ENCODE measurements at places on chromosomes 7 and 10.

DNA sequence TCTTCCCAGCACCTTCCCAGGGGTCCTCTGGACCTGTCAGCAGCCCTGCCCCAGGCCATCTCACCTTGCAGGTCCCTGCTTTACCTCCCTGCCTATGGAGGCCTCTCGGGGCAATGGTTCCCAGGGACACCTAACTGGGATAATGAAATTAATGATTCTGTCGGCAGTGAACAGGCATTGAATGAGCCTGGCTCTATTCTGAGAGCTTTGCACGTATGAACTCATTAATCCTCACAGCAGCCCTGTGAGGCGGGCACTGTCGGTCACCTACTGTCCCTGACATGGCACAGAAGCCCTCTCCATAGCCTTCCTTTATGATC lies 22.9 kb downstream of the ADCYAP1R1 start:
- no peak for DNase-seq

DNA sequence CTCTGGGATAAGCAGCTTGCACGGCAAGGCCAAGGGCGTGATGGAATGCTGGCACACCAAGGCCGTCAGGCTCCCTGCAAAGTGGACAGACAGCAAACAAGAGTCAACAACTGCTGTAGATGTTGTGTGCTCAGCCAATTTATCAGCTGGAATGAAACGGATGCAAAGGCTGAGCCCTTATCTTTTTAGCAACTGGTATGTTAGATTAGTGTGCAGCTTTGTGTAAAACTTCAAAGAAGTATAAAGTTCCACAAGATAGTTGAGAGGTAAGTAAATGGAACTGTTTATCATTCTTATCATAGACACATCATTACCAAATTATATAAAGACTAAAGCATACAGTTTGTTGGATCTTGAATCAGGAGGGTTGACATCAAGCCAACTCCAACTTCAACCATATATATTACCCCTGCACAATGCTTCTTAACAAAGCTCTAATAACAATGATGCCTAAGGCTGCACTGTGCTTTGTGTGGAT lies 289.0 kb downstream of the TNS3 start:
- no peak for DNase-seq

- no peak for DNase-seq
Measured at GRCh38 chr10:6164271-6165095, 38.2 kb upstream of the PFKFB3 start.

GRCh38 chr7:128170461-128170860 lies 70.6 kb upstream of the LEP start:
- DNase-seq = no peak

GRCh38 chr10:63935705-63936104 lies 414.5 kb downstream of the REEP3 start:
- DNase-seq = no peak

DNA sequence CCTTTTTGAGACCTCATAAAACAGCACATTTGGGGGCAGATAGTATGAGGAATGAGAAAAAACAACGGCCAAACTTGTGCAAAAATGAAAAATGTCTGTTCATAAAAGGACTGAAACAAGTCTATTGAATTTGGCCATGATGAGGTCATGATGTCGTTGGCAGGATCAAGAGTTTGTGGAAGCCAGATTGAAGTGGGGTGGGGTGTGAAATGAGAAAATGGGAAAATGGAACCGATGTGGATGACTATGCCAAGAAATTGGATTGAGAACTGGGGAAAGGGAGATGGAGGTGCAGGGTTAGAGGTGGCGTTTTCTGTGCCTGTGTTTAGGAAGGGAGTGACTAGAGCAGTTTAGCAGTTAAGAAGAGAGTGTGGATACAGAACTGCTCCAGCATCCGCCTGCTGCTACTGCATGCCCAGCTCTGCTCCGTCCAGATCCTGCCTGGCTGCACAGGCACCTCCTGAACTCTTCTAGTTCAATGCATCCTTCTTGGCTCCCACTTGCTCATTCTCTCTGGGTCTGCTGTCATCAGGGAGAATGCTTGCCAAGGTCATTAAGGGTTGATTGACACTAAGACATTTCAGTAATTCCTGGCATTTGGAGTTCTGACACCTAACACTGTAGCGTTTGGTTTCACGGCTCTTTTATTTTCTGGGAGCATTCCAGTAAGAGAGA lies 111.9 kb downstream of the GALNT17 start:
- DNase-seq = no peak

- no peak for DNase-seq
Measured at GRCh38 chr10:11682851-11683250, 59.3 kb upstream of the ECHDC3 start.

GRCh38 chr7:115146148-115146547 lies 224.3 kb downstream of the MDFIC start:
- DNase-seq = no peak

DNA sequence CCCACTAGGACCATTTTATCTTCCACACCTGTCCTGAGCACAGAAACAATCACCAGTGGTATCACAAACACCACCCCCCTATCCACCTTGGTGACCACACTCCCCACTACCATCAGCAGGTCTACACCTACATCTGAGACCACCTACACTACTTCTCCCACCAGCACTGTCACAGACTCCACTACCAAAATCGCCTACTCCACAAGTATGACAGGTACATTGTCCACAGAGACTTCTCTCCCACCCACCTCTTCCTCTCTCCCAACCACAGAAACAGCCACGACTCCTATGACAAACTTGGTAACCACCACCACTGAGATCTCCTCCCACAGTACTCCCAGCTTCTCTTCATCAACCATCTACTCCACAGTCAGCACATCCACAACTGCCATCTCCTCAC lies 3.3 kb downstream of the MUC3A start:
- no peak for DNase-seq

GRCh38 chr10:70247360-70247759 lies 14.1 kb upstream of the PPA1 start:
- DNase-seq = no peak

DNA sequence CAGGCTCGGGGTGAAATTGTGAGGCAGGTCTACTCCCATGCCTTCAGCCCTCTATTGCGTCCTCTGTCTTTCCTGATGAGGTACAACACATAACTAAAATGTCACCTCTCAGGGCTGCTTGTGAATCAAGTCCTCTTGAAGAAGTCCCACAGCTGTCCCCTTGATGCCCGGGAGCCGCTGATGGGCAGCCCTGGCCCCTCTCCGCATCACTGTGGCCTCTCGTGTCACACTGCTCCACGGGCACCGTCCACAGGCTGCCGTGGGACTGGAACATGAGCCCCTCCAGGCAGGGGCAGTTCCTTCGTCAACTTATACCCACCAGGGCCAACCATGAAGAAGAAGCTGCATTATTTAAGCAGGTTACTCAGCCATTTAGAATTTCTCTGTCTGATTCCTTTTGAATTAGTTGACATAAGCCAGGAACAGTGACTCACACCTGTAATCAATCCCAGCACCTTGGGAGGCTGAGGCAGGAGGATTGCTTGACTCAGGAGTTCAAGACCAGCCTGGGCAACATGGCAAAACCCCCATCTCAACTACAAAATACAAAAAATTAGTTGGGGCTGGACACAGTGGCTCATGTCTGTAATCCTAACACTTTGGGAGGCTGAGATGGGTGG lies 58.5 kb upstream of the UBE3C start:
- no peak for DNase-seq

DNA sequence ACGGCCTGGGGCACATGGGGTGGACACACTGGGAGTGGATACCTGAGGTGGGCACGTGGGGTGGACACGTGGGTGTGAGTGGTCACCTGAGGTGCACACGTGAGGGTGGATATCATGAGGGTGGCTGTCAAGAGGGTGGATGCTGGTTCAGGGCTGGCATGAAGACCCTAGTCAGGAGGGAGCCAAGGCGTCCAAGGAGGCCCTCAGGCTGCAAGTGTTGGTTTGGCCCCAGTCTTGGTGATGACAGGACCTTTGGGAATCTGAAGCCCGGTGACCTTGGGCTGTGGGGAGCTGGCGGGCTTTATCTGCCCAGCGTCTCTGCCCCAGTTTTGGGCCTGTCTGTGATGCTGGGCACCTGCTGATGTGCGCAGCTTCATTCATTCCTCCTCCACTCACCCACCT lies 24.9 kb upstream of the PFKFB3 start:
- no peak for DNase-seq

GRCh38 chr7:157627646-157628045 lies 290.8 kb downstream of the DNAJB6 start:
- DNase-seq = no peak

DNA sequence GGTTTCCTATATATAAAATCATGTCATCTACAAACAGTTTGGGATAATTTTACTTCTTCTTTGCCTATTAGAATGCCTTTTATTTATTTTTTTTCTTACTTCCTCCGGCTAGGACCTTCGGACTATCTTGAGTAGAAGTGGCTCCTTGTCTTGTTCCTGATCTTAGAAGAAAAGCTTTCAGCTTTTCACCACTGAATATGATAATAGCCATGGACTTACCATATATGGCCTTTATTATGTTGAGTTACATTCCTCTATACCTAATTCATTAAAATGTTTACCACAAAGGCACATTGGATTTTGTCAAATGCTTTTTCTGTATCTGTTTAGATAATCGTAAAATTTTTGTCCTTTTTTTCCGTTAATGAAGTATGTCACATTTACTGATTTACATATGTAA lies 395.7 kb downstream of the NXPH1 start:
- no peak for DNase-seq

DNA sequence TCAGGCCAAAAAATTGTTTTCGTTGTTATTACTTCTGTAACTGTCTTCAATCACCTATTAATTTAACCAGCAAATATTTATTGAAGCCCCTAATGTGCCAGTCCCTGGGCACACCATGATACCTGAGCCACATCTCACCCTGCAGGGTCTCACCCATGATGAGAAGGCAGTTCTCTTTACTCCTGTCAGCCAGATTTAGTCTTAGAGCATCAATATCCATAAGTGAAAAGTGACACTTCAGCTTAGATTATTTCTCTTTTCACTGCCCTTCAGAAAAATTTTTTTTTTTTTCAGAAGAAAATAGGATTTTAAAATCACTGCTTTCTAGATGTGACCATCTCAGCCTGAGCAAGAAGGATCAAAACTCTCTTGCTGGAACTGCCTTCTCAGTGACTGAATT lies 258.6 kb upstream of the NFE2L3 start:
- no peak for DNase-seq

DNA sequence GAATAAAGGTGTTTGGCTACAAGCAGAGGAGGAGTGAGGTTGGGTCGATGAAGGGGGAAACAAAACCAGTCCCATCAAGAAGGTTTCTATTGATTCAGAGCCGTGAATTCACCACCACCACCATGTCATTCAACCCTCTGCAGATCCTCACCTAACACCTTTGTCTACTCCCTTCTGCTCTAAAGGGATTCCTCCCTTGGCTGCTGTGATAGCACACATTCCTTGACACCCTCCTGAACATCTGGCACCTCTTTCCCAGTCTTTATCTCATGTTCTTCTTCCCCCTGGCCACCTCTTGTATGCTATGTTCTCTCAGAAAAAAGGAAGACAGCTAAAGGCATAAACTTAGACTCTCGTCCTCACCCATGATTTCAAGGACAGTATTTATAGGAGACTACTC lies 318.0 kb downstream of the GPAM start:
- DNase-seq = no peak

DNA sequence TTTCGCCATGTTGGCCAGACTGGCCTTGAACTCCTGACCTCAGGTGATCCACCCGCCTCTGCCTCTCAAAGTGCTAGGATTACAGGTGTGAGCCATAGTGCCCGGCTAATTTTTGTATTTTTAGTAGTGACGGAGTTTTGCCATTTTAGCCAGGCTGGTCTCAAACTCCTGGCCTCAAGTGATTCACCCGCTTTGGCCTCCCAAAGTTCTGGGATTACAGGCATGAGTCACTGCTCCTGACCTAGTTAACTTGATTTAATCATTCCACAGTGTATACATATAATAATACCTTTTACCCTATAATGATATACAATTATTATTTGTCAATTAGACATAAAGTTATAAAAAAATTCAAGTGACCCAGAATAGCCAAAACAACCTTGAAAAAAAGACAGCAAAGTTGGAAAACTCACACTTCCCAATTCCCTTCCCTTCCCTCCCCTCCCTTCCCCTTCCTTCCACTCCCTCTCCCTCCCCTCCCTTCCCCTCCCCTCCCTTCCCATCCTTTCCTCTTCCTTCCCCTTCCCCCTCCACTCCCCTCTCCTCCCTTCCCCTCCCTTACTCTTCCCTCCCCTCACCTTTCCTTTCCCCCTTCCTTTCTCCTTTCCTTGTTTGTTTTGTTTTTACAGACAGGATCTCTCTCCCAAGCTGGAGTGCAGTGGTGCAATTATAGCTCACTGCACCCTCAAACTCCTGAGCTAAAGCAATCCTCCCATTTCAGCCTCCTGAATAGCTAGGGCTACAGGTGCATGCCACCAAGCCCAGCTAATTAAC lies 14.8 kb upstream of the ZMIZ2 start:
- DNase-seq = no peak

DNA sequence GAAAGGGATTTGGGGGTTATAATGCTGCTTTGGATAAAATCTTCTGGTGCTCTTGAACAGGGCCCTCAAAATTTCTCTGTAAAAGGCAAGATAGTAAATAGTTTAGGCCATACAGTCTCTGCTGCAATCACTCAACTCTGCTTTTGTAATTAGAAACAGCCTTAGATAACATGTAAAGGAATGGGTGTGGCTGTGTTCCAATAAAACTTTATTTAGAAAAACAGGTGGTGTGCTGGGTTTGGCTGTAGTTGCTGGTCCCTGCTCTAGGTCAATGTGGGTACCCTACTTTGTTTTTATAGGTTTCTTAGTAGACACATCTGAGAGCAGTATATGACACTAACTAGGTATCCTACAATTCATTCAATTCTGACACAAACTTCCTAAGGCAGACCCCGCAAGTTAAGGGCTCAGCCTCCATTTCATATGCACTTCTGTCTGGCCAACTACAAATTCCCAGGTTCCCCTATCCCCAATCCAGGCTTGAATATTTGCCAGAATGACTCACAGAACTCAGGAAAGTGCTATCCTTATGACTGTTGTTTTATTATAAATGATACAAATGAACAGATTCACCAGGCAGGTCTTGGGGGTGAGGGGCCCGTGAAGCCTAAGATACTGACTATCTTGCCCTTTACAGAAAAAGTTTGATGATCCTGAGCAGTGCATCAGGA lies 349.9 kb downstream of the RPS24 start:
- DNase-seq = no peak

DNA sequence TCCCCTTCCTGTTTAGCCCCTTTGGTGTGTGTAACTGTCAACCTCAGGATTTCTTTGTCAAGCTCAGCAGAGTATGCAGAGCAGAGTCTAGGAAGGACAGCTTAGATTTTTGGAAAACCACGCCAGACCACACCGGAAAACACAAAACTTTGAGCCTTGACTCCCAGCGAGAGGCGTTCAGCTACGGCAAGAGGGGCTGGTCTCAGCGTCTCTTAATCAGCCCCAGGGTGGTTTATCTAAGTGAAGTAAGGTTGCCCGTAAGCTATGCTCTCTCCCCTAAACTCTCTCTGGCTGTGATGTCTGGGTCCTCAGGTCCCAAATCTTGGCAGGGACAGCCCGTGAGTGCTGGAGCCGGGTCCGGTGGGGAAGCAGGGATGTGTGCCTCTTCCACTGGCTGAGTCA lies 230.9 kb downstream of the KLF6 start:
- no peak for DNase-seq

GRCh38 chr7:36625247-36625646 lies 99.0 kb downstream of the AOAH start:
- no peak for DNase-seq

Data from CD8-positive, alpha-beta memory T cell (primary cell).